Skin of body (tissue), 3 donors: ENCODE measurements at places on chromosomes 6 and 20. TPM values are rescaled to one million over a fixed set of nuclear protein-coding genes. Genes with fewer than 3 reads are reported as not detected.

Gene TPD52L1
- 15.6 TPM for total RNA-seq

Gene TCP11
- total RNA-seq: 0.30 TPM

Gene TP53RK
- 17.5 TPM for total RNA-seq

Gene SLC32A1
- total RNA-seq: not detected

Gene TRIM10
- 2.2 TPM for total RNA-seq

Gene TMEM200A
- 9.3 TPM for total RNA-seq
